OCI-M1 (cell line): ENCODE measurements at places on chromosomes 2 and 18.
A peak's percentile ranks its signal among the peaks of the same experiment; 100 is the strongest.

GRCh38 chr2:71992036-71992435 is 155.6 kb downstream of the CYP26B1 start:
- DNase-seq, result no peak

- DNase-seq, result no peak
Observed at GRCh38 chr2:171460537-171460936, 26.5 kb downstream of the DCAF17 start.

- peak; percentile 70 for DNase-seq
Observed at GRCh38 chr2:172710584-172711047, 25.0 kb upstream of the RAPGEF4 start.

DNA sequence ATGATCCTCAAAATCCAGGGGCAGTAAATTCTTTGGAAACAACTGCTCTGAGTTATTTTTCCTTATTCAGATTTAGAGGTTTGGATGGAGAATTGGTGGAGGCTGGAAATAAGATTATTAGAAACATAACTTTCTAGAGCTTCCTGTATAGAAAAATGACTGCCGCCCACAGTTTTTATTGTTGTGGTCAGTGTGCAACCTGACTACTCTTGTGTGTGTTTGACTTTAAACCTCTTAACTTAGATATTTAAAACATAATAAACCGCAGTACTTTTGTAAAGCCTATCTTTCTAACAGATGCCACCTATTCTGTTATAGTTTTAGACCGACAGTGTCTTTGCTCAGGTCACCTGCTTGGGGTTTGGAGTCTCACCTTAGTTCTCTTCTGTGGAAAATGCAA is 115.4 kb upstream of the BCL2L11 start:
- DNase-seq, result no peak

DNA sequence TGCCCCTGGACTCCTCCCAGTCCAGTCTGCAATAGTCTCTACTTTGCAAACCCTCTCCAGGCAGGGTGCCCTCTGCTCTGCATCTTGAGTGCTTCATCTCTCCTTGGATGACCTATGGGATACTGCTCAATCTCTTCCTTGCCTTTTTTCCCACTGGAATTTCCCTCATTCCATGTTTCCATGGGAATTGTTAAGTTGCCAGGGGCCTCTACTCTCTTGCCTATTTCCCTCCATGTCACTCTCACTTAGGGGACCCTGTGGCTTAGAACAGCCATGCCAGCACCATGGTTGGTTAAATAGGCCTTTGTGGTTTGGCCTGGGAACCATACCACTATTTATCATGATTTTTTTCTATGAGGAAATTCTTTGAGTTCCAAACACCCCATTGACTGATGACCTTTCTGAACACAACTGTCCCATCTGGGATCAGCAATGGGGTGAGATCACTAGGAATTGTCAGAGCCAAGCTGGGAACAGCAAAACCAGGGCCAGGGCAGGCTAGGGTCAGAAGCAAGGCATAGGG is 91.4 kb upstream of the RBMS1 start:
- DNase-seq, result no peak
